Aortic smooth muscle cell (primary cell): ENCODE measurements at places on chromosomes 2 and 18. TPM values are rescaled to one million over a fixed set of nuclear protein-coding genes. Genes with fewer than 3 reads are reported as not detected.

TRIM54 gene
- total RNA-seq: 0.13 and 0.19 TPM in 2 replicates

HOXD9 gene
- not detected in 2 replicates for total RNA-seq

RMC1 gene
- total RNA-seq: 21.1 and 29.5 TPM in 2 replicates

SLC14A1 gene
- total RNA-seq: 443 and 540 TPM in 2 replicates

RAB6C gene
- total RNA-seq: under 0.01 TPM in 1 of 2 replicates, not detected in the other

NT5DC4 gene
- total RNA-seq: not detected in 2 replicates

TRIB2 gene
- total RNA-seq: 49.0 and 62.0 TPM in 2 replicates

HMSD gene
- total RNA-seq: not detected in 2 replicates

TUBA4A gene
- total RNA-seq: 19.1 and 30.1 TPM in 2 replicates

IL1B gene
- 0.50 and 0.53 TPM in 2 replicates for total RNA-seq

CARF gene
- 5.7 and 8.3 TPM in 2 replicates for total RNA-seq

CHCHD5 gene
- total RNA-seq: 6.7 and 11.4 TPM in 2 replicates

GLI2 gene
- 2.4 and 2.9 TPM in 2 replicates for total RNA-seq
